ENCODE measurements at places on chromosomes 16 and 17.

GRCh38 chr16:46996391-46996790 lies 22.9 kb upstream of the DNAJA2 start:
- peak; percentile 25 for DNase-seq

- DNase-seq = no peak
These were observed 13.2 kb downstream of the CD300LG start for GRCh38 chr17:43860077-43860725.

GRCh38 chr16:89983536-89983935 lies 35.0 kb downstream of the DEF8 start:
- DNase-seq = no peak

DNA sequence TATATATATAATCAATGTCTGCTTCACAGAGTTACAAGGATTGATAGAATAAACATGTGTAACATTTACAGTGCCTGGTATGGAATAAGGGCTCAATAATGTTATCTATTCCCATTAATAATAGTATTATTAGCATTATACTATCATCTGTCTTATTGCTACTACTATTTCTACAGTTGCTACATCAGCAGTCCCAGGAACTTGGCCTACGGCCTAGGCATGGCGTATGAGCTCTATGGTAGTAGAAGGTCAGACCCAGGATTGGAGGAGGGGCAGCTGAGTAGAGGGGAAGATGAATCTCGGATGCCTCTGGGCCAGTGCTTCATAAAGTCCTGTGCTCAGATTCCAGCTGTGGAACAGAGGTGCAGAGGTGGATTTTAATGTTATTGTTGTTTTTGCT lies 146.3 kb upstream of the TBX2 start:
- no peak for DNase-seq

DNA sequence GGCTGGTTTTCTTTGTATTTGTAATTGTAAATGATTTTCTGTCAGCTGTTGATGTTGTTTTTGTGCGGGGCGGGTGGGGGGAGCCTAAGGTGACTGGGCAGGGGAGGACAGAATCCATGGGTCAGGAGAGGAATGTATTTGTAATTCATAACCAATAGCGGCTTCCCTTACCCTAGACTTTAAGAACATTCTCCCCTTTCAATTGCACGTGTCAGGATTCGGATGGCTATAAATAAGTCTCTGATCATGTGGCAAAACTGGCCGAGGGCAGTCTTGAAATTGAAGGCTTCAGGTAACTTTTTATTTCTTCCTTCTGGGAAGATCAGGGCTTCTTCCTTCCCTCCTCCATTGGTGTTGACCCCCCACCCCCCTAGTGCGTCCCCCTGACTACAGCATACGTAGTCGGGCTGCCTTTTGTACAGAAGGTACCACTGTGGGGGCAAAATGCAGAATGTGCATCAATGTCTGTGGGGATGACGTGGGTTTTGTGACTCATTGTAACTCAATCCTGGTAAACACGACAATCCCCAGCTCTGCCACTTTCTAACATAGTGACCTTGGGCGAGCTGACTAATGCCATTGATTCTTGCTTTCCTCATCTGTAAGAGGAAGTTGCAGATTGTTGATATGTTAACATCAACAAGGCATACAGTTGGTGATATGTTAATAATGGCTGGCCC lies 16.2 kb downstream of the MARCHF10 start:
- DNase-seq = peak; percentile 35

DNA sequence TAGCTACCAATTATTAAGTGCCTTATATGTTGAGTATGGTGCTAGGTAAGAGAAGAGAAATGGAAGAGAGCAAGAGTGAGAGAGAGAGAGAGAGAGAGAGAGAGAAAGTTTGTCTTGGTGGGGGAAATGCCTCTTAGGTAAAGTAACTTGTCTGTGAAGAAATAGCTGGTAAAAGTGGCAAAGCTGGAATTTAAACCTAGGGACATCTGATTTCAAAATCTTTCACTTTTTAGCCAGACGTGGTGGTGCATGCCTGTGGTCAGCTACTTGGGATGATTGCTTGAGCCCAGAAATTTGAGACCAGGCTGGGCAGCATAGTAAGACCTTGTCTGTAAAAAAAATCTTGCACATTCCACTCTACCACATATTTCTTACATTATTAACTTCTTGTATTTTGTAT lies 23.0 kb upstream of the CDR2 start:
- no peak for DNase-seq

DNA sequence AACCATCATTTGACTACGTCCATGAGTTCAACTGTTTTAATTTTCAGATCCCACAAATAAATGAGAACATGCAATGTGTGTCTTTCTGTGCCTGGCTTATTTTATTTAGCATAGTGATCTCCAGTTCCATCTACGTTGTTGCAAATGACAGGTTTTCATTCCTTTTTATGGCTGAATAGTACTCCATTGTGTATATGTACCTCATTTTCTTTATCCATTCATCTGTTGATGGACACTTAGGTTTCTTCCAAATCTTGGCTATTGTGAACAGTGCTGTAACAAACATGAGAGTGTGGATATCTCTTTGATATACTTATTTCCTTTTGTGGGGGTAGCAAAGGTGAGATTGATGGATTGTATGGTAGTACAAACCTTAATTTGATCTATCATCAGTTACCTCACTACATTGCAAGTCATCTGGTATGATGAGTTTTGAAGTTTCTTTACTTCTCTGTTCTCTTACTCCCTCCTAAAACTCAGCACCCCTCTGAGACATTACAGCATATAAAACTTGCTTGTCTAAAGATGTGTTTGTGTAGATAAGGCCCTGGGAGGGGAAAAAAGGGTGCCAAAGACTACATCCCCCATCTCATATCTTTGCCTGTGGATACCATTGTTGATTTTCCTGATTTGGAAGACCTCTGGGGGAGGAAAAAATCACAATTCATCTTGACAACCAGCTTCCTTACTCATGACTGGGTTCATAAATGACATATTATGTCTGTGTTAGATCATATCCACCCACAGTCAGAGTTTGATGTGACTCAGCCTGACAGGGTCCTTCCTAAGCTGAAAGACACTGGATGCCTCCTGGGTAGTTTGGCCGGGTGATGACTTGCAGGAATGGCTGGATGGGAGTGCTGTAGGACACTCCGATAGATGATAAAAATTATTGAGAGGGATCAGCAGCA lies 47.6 kb downstream of the ABCA9 start:
- peak; percentile 17 for DNase-seq

DNA sequence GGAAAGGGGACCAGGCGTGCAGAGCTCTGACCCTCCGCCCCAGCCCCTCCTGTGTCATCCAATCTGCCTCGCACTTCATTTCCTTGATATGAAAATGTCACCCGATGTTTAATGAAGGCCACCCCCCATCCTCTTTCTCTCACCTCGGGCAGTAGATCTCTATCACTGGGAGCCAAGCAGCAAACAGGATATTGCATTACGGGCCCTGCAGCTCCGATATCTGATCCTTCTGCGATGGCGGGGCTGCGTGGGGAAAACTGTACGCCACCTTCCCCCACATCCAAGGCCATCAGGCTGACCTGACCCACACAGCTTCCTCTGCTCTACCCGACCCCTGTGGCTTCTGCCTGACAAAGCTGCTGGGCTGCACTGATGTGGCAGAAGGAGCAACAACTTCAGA lies 74.9 kb downstream of the DYNLRB2 start:
- no peak for DNase-seq

- no peak for DNase-seq
These were observed 8.1 kb downstream of the CD300LG start for GRCh38 chr17:43855061-43855460.

GRCh38 chr16:58843675-58844074 lies 109.6 kb upstream of the GOT2 start:
- peak; percentile 53 for DNase-seq

- no peak for DNase-seq
These were observed 41.3 kb downstream of the ABCA10 start for GRCh38 chr17:69187294-69187693.

Data from inflammatory macrophage treated with lipopolysaccharide for 1 hour (primary cell).